Activated CD4-positive, alpha-beta memory T cell treated with anti-CD3 and anti-CD28 coated beads, Interleukin-2, amount 10 ng/mL, durations not matched to agents 7 days and 5 days (primary cell): ENCODE measurements at places on chromosomes 1 and 21. TPM values are rescaled to one million over a fixed set of nuclear protein-coding genes. Genes with fewer than 3 reads are reported as not detected.

Gene NR5A2
- total RNA-seq, result 0.15 TPM

Gene HSF2BP
- 0.40 TPM for total RNA-seq

Gene NCMAP
- total RNA-seq, result not detected

Gene AMY1B
- not detected for total RNA-seq

Gene TCHH
- 0.05 TPM for total RNA-seq

Gene DISP1
- total RNA-seq, result 1.4 TPM

Gene TTC24
- total RNA-seq, result 0.38 TPM
